Natural killer cell treated with Interleukin-12 subunit alpha and Interleukin-12 subunit beta and Interleukin-15 and Interleukin-18, amount 100 ng/mL, for 72 hours (primary cell): ENCODE measurements at places on chromosomes 6 and 20. TPM values are rescaled to one million over a fixed set of nuclear protein-coding genes. Genes with fewer than 3 reads are reported as not detected.

DNA sequence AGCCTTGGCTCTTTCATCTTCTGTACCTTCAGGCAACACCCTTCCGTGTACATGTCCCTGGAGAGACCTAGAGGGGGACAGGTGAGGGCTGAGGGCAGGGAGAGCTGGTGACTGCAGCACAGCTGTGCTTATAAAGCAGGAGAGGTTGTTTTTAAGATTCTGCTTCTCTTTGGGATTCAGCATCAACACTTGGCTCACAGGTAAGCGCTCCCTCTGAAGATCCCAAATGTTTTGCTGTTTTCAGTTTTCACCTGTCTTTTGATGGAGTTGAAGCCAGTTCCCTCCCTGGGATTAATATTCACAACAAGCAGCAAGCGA is 19.4 kb upstream of the TRAF3IP2 start:
- no peak overlapping the region for H3K27ac ChIP-seq
- no peak for DNase-seq
- no peak overlapping the region for H3K4me3 ChIP-seq
- H3K27me3 ChIP-seq = no peaks in the 10 kb centered on the region
- H3K36me3 ChIP-seq = peaks cover 11% of the 10 kb centered on the region
- H3K4me1 ChIP-seq = no peaks in the 10 kb centered on the region

DNA sequence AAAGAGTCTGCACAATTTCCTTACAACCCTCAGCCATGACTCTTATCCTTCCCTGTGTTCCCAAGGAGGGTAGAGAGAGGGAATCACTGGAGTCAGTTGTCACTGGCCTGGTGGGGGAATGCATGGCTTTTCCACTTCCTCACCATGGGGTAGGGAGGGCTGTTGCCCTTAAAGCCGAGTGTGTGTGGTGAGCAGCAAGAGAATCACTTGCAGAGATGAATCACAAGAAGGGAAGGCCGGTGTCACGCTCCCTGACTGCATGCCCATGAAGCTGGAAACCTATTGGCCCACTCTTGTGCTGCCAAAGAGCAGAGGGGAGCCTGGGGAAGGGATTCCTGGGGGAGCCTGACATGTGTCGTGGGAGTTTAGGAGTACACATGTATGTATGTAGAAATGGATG is 18.1 kb upstream of the BMP6 start:
- H3K27me3 ChIP-seq = peaks cover 27% of the 10 kb centered on the region
- H3K4me1 ChIP-seq = no peaks in the 10 kb centered on the region
- H3K36me3 ChIP-seq = no peaks in the 10 kb centered on the region

BAK1 gene
- 103 TPM for total RNA-seq

DNA sequence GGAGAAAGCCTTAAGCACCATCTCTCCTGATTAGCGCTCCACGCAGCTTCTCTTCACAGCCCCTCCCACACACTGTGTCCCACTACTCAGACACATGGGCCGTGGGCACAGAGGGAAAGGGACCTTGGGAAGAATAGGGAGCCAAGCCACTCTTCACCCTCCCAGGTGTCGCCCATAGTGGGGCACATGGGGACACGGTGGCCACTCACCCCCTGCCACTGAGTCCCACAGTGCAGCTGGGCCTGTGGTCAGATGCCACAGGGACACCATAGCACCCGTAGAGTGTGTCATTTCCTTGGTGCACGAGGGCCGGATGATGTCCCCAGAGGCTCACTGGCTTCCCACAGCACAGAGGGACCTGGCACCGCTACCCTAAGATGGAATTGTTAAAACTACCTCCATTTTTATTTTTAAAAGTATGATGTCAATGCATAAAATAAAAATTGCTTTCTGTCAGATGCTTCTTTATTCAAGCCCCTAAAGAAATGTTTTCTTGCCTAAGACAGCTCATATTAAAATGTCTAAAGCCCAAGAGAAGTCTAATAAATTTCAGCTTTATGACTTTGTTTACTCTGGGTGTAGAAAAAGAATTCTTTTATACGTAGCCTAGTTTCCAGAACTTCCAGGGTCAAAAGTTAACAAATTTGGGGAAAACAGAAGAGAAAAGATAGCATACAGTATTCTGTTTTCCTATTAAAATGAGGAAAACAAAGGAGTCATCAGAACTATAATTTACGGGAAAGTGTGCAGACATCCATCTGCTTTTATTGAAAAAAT is 191.0 kb upstream of the SNX9 start:
- no peaks in the 10 kb centered on the region for H3K27me3 ChIP-seq
- no peak for DNase-seq
- H3K36me3 ChIP-seq = no peaks in the 10 kb centered on the region
- no peak overlapping the region for H3K4me3 ChIP-seq
- H3K4me1 ChIP-seq = peaks cover 2% of the 10 kb centered on the region

COL21A1 gene
- not detected for total RNA-seq

COL12A1 gene
- total RNA-seq = not detected

- no peaks in the 10 kb centered on the region for H3K36me3 ChIP-seq
- no peak for DNase-seq
- peaks cover 50% of the 10 kb centered on the region for H3K27me3 ChIP-seq
Observed at GRCh38 chr20:49483018-49483695, 689 bp upstream of the KCNB1 start.

- H3K4me3 ChIP-seq = no peak overlapping the region
- no peaks in the 10 kb centered on the region for H3K4me1 ChIP-seq
- no peak overlapping the region for H3K27ac ChIP-seq
- DNase-seq = no peak
- no peaks in the 10 kb centered on the region for H3K36me3 ChIP-seq
Observed at GRCh38 chr20:56299362-56299761, 50.8 kb downstream of the MC3R start.

ECT2L gene
- total RNA-seq = not detected

SMPD2 gene
- total RNA-seq = 11.4 TPM

- H3K4me3 ChIP-seq = no peak overlapping the region
- H3K4me1 ChIP-seq = no peaks in the 10 kb centered on the region
- H3K36me3 ChIP-seq = no peaks in the 10 kb centered on the region
- no peak for DNase-seq
Observed at GRCh38 chr6:169177516-169178166, 76.0 kb downstream of the THBS2 start.
